ENCODE measurements at places on chromosomes 5 and 9.

- no peak for DNase-seq
Observed at GRCh38 chr9:114047717-114048116, 30.4 kb downstream of the AMBP start.

- no peak for DNase-seq
Observed at GRCh38 chr9:123589361-123590239, 233.6 kb downstream of the CRB2 start.

DNA sequence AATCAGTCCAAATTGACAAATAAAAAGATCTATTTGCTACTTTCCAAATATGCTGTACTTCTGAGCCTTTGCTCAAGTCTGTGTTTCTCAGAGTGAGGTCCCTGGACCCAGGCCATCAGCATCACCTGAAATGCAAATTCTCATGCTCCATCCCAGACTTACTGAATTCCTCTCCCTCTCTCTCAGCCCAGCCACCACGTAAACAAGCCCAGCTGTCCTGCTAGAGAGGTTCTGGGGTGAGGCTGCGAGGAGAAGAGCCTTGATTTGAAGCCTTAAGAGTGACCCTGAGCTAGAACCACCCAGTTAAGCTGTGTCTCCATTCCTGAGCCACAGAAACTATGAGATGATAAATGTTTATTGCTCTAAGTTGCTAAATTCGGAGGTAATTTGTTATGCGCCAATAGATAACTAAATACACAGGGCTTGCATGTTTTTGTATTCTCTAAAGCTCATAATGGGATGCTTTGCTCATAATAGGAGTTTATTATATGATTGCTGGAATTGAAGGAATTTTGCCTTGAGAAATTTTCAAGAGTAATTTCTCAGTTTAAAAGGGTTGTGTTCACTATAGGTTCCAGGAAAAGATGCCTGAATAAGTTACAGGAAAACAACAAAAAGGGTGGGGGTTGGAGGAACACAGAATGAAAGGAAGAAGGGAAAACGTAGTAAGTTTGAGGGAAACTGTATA is 98.9 kb upstream of the SPATA31D4 start:
- no peak for DNase-seq

DNA sequence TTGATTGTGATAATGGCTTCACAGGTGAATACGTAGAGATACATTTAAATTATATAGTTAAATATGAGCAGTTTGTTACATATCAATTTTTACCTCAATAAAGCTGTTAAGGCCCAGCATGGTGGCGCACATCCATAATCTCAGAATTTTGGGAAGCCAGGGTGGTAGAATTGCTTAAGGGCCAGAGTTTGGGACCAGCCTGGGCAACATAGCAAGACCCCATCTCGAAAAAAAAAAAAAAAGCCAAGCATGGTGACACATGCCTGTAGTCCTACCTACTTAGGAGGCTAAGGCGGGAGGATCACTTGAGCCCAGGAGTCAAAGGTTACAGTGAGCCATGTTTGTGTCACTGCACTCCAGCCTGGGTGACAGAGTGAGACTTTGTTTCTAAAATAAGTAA is 138.7 kb upstream of the TMEM161B start:
- no peak for DNase-seq

DNA sequence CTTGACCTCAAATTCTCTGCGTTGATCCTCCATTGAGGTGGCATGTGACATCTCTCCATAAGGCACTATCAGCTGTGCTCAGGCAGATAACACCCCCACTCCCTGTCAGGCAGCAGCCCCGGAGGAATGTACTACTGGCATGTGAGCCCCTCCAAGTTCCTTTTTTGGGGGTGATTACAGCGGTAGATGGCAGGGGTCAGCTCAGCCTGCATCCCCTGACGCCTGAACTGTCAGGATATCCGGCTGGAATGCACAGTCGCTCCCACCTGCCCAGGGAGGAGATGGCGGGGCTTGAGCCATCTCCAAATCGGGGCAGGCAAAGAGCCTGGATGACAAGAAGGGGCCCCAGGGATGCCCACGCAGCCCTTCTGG is 40.8 kb downstream of the FAM78A start:
- no peak for DNase-seq

DNA sequence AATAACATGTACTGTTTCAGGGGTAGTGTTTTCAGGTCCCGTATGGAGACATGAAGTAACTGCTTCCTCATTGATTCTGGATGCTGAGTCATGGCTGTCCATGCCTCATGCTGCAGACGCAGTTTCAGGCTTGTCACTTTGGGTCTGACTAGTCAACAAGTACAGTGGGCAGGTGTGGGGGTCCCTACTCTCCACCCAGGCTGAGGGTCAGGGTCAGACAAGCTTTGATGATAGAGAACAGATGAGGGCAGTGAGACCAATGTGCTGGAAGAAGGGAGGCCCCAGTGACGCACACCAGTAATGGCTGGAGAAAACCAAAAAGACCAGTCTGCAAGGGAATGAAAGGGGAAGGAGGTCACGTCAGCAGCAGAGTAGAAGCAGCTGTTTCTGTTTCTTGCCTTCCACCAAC is 80.0 kb upstream of the NFIL3 start:
- DNase-seq: no peak

DNA sequence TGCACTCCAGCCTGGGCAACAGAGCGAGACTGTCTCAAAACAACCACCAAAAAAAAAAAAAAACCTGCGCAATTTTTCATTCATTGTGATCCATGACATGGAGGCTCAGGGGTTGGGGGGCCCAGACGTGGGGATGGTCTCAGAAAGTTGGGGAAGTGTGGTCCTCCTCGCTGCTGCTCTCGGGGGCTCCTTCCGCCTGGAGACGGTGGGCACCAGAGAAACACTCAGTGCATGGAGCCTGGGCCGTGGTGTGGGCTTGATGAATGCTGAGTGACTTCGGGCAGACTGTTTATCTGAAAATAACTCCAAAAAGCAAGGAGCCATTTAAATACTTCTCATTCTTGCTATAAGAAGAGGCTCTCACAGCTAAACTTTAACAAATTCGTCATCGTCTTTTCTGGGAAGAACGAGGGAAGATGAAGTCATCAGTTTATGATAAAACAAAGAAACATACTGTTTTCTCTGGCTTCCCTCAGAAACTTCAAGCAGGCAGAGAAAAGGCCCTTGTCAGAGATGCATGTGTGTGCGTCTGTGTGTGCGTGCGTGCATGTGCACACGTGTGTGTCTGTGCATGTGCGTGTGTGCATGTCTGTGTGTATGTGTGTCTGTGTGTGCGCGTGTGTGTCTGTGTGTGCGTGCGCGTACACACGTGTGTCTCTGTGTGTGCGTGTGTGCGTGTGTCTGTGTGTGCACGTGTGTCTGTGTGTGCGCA is 35.0 kb downstream of the RASGEF1C start:
- DNase-seq: no peak

DNA sequence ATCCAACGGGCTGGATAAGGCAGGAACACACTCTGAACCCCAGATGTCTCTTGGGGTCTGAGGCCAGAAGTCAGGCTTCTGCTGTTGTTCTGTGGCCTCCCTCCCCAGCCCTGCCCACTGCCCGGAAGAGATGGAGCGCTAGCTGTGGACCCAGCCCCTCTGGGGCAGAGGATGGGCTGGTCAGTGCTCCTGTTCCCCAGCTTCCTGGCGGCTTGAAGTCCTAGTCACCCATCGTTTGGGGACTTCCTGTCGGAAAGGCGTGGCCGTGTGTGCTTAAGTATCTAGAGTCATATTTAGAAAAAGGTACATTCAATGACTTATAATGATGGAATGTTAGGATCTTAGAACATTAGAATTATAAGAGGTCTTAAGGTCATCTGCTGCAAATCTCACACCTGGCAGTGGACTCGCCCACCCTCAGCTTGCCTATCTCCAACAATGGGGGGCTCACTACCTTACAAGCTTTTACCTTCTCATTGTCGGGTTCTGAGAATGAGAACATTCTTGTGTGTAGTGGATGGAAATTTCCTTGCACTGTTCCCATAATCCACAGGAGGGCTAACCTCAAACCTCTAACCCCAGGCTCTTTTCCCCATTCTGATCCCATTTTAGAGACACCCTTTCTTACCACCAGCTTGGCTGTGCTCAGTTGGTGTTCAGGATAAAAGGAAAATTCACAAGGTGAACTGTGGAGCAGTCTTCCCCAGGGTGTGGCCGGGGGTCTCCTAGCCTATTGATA is 13.4 kb upstream of the AIF1L start:
- DNase-seq: no peak

- no peak for DNase-seq
Observed at GRCh38 chr9:86968258-86968920, 21.1 kb upstream of the GAS1 start.

- DNase-seq: no peak
Observed at GRCh38 chr9:91917436-91917835, 32.6 kb downstream of the ROR2 start.

DNA sequence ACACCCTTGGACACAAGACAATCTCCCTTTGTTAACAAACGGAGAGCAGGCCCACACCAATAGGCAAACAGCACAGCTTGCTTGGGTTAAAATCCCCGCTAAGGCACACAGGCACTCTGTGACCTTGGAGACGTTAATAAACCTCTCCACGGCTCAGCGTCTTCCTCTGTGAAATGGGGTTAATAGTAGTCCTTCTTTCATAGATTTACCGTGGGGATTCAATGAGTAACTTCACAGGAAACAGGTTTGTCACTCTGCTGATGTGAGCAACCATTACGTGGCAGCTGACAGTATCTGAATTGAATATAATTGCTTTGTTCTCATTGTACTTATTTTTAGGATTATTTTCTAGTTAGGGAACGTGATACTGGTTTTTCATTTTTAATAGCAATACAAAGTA is 65.2 kb upstream of the ADRA1B start:
- no peak for DNase-seq

DNA sequence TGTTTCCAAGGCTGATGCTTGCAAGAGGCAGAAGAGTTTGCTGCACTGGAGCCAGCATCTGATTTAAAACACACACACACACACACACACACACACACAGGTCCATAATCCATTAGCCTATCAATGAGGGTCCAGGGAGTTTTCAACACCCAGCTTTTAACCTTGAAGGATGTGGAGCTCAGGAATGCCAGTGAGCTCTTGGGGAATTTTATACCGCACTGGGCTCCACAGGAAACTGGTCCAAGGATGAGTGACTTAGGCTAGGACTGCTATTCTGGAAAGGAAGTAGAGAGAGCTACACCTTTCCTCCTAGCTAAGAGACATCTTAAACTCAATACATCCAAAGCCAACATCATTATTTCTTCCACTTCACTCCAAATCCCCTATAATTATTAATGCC is 942 bp upstream of the NRG2 start:
- DNase-seq: no peak
